T1000 (cell line): ENCODE measurements at places on chromosomes 6 and 20.

DNA sequence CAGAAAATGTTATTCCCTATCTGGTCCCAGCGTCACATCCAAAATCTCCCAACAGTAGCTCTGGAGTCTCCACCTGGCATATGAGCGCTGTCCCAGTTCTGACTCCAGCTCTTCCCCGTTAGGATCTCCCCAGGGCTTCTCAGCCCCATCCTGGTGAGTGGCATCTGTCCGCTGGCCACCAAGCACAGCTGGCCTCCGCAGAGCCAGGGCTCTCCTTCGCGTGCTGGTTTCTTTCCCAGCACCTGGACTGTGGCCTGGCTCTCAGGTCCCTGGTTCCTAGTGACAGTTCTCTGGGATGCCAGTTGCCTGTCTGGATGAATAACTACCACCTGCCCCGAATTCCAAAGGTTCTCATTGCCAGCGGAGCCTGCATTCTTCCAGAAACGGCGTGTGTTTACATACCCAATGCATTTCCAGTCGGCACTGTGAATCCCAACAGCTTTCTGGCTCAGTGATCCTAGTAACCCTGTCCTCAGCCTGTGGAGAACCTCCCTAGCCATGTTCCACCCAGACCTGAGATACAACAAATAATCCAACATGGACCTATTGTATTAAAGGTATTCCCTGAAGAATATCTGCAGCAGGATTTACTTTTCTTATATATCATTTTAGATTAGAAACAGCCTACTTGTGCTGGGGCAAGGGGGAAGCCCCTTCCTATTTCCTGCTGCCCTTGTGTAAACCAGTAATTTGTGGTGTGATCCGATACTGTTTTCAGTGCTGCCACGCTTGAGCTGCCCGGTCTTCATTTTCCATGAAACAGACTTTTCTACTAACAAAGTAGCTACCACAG, 69.9 kb upstream of the PDE10A start:
- no peak for DNase-seq

DNA sequence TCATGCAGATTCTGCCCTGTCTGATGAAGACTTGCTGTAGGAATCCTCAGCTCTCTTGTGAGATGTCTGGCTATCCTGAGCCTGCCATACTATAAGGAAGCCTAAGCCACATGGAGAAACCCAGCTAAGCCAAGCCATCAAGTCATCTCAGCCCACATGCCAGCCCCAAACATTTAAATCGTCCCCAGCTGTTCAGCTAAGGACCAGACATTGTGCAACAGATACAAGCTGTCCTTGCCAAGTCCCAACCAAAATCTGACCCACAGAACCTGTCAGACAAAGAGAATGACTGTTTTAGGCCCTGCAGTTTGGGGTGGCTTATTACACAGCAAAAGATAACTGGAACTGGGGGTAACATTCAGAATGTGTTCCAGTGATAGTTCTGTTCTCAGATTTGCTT, 36.8 kb upstream of the FOXC1 start:
- DNase-seq, result no peak

DNA sequence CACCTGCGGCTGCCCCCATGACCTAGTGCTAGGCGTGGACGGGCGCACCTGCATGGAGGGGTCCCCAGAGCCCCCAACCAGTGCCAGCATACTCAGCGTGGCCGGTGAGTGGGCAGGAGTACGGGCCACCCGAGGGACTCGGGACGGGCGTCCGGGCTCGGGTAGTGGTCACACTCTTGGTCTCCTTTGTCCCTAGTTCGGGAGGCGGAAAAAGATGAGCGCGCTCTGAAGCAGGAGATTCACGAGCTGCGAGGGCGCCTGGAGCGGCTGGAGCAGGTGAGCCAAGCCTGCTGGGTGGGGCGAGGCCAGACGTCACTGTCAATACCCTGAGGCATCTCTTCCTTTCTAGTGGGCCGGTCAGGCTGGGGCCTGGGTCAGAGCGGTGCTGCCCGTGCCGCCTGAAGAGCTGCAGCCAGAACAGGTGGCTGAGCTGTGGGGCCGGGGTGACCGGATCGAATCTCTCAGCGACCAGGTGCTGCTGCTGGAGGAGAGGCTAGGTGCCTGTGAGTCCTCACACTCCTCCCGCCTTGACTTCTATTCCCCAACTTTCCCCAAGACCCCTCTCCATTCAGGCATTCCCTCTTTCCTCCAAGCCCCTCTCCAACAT, 2.9 kb downstream of the EGFL8 start:
- DNase-seq, result no peak

- no peak for DNase-seq
Observed at GRCh38 chr6:62345962-62346689, 60.1 kb upstream of the KHDRBS2 start.

DNA sequence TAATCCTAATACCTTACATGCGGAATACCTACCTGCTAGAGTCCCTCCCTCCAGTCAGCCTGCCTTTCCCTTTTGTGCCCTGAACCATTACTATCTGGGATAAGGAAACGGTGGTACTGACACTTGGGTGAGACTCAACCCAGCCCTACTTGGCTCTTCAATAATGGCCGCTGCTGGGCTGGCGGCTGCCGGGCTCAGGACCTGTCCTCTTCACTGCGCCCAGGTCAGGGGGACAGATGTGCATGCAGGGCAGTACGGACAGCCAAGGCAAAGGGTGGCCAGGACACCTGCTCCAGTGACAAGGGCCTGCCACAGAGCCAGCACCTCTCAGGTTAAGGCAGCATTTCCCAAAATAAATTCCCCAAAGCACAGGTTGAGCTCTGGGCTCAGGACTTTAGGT, 29.9 kb downstream of the UBE2V1 start:
- DNase-seq, result no peak
